Activated CD8-positive, alpha-beta memory T cell treated with anti-CD3 and anti-CD28 coated beads, Interleukin-2, amount 50 U/mL, for 48 hours (primary cell): ENCODE measurements at places on chromosomes 11 and 22.

DNA sequence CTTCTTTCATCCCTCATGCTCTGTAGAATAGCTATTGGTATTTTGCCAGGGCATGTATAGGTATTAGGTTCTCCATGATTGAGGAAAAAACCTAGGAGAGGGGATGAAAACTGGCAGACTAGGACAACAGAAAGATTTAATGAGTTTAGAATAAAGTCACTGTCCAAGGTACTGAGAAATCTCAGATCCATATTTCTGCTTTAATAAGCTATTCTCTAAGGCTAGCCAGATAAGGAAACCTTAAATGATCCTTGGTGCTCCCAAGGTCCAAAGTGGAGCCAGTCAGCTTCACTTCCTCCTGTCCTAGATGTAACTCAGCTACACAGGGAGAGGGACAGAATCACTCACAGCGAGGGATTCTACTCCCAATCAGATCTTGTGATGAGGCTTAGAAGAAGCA lies 13.7 kb upstream of the CSNK2A3 start:
- DNase-seq, result no peak

DNA sequence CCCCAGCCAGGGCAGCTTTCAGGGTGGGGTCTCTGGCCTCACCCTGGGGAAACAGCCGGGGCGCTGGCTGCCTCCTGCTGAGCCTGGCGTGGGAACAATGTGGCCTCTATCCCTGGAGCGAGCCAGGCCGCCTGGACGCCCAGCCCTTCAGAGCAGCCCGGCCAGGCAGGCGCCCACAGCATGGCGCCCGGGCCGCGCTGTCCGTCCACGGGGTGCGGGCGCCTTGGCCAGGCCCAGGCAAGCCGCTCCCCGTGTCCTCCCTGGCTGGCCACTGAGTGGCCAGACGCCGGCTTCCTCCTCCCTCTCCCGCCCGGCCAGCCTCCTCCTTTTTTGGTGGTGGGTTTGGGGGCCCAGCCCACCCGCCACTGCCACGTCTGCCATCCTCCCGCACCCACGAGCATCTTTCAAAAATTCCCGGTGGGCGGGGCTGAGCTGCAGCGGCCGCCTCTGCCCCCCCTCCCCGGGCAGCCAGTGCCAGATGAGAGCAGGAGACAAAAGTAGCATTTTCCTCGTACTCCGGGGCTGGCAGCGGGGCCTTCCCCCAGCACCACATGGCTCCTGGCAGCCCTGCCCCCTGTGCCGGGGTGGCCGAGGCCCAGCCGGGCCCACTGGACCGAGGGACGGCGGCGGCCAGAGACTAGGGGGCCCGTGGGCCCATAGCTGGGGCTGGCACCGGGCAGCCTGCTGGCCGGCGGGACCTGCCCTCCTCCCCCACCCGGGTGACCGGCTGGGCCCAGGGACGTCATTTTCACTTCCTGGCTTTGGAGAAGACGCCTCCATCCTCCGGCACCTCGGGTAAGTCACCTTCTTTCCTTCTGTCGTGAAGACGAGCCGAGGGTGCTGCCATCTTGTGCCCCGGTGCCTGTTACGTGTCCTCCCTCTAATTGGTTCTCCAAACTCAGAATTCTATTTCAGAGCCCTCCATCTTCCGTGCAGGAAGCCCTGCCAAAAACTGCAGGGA lies 70.2 kb upstream of the PPARA start:
- no peak for DNase-seq

GRCh38 chr11:45653277-45653676 lies 12.1 kb downstream of the CHST1 start:
- DNase-seq, result no peak

GRCh38 chr22:36371920-36372319 lies 15.8 kb downstream of the MYH9 start:
- DNase-seq, result no peak

GRCh38 chr22:17638432-17639246 lies at the start of gene BCL2L13:
Gene BCL2L13 (plus strand): TSS chr22:17638757. CDS start chr22:17655712, 16,955 bp downstream.
- peak; percentile 94 for DNase-seq

- DNase-seq, result no peak
These were observed at the start of gene MMP10 for GRCh38 chr11:102780491-102780918. Gene MMP10 (minus strand): TSS chr11:102780628. CDS start chr11:102780591, 37 bp downstream.

DNA sequence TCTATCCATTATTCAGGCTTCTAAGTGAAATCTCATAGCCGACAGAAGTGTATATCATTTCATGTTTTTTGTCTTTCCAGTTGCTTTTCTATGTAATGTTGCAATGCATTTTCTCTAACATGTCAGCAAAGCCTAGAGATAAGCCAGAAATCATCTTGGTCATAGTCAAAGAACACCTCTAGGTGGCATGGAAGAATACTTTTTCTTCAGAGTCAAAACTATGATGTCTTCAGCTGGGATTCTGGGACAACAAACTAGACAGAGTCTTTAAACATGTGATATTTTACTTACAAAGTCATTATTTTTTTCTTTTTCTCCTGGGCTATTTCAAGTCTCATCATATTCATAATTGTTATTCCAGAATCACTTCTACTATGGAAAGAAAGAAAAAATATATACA lies 4.4 kb downstream of the GAS2 start:
- no peak for DNase-seq

DNA sequence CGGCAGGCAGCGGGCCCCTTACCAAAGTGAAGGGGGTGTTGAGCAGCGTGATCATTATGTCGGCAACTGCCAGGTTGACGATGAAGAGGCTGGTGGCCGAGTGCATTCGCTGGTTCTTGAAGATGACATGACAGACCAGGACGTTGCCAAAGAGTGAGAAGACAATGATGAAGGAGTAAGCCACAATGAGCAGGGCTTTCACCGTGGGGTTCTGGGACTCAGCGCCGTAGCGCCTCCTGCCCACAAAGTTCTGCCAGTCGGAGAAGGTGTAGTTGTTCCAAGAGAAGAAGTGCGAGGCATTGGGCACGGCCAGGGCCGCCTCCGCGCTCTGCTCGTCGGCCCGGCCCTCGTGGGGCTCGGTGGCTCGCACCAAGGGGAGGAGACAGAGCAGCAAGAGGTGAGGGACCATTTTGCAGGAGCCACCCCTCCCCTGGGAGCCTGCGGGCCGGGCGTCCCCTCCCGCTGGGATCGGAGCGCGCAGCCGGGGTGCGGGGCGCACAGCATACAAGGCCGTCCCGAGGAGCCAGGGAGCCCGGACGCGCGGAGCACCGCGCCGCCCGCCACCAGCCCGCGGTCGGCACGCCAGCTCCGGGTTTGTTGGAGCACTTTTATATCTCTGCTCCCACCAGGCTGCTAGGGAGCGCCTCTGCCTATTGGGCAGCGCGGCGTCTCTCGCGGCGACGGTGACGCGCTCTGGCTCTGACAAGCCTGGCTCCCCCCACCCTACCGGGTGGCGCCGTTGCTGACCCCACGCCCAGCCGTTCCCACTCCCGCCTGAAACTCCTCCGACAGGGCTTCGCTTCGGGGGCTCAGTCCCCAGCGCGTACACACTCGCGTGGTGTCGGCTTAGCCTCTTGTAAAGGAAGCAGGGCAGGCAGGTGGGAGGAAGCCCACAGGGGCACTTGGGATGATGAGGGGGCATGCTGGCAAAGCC lies at the start of gene GPR83:
Gene GPR83, minus strand, starts transcription at position 581 of the 934 bp plus-strand sequence. Its CDS starts 172 bp downstream, at position 409.
- DNase-seq, result no peak

- DNase-seq, result no peak
These were observed 56.9 kb downstream of the TNRC6B start for GRCh38 chr22:40234658-40235057.

DNA sequence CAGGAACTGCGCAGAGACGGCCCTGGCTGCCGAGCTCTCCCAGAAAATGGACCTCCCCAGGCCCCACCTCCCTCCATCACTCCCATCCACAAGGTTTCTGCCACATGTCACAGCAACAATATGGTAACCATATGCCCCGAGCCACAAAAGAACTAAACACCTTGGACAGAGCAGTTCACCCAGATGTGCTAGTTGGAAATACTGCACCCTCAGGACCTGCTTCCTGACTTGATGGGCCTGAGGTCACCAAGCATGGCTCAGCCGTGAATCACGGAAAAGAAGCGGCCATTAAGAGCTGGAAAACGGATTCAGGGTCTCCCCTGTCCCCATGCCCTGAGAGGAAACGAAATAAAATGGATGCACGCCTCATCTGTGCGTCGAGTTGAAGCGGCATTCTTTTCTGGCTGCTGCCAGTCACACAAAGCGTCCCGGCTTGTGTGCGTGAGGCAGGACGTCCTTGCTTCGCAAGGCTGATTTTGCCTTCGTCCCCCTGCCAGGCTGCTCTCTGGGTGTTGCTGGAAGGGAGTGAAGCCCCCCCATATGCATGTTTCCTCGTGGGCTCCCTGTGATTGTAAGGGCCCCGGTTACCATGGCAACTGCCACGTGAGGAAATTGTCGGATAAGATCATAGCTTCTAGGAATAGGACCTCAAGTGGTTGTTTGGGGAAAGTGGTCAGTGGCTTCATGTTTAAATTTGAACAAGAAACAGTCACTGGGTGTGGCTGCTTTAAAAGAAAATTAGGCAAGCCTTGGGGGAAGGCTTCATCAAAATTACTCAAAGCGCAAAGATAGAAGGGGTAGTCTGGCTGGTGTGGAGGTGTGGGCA lies 51.7 kb downstream of the FLI1 start:
- no peak for DNase-seq

DNA sequence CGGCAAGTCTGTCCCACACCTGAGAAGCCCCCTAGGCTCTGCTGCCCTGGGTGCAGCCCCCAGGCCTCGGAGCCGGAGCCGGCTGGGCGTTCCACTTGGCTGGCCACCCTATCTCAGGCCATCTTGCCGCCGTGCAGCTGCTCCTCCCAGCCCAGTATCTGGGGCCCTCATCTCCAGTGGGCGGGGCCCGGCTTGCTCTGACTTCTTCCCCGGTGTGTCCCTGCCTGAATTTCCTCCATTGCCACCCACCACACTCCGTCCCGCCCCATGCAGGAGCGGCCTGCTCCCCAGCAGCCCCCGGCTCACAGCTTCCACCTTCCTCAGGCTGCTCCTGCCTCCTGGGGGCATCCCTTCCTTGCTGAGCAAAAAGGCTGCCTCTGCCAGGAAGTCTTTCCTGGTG lies 46.6 kb downstream of the WNT7B start:
- no peak for DNase-seq

DNA sequence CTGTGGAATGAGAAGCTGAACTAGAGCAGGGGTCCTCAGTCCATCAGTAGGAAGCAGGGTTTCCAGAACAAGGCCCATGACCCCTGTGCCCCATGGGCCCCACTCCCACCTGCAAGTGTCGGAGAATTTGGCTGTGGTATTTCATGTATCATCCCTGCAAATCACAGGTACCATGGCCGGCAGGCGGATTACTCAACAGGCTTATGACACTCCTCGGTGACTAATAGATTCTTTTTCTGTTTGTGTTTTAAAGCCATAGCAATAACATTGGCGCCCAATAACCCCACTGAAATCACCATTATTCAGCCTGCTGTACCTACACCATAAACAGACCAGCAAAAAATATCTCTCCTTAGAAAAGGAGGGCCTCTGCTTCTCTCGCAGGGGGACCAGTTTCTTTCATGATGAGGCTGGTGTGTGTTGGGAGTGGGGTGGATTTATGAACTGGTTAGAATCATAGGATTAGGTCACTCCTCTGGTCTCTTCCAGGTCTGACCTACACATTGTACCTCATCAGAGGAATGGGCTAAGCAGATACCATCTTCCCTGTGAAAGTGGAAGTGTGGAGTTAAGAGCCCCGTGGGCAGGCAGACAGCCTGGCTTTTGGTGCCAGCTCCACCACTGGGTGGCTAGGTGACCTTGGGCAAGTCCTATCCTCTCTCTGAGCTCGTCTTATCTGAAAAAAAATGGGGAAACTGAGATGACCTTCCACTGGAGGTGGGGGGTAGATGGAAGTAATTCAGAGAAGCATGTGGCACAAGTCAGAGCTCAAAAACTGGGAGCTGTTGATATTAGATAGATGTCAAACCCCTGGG lies 60.2 kb upstream of the WNT11 start:
- no peak for DNase-seq

DNA sequence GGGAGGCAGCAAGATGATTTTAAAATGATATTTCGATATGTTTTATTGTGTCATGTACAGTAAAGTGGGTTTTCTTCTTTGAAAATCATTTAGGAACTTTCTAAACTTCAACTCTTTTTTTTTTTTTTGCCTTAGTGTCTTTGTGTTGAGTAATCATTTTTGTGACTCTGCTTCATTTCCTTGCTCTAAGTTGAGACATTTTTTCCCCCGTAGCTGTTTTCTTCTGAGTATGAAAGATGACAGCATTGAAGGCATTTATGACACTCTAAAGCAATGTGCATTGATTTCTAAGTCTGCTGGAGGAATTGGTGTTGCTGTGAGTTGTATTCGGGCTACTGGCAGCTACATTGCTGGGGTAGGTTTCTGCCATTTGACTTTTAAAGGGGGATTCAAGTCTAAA lies 23.5 kb downstream of the RRM1 start:
- DNase-seq, result no peak

- DNase-seq, result no peak
These were observed 29.5 kb downstream of the RCOR2 start for GRCh38 chr11:63887386-63887999.

DNA sequence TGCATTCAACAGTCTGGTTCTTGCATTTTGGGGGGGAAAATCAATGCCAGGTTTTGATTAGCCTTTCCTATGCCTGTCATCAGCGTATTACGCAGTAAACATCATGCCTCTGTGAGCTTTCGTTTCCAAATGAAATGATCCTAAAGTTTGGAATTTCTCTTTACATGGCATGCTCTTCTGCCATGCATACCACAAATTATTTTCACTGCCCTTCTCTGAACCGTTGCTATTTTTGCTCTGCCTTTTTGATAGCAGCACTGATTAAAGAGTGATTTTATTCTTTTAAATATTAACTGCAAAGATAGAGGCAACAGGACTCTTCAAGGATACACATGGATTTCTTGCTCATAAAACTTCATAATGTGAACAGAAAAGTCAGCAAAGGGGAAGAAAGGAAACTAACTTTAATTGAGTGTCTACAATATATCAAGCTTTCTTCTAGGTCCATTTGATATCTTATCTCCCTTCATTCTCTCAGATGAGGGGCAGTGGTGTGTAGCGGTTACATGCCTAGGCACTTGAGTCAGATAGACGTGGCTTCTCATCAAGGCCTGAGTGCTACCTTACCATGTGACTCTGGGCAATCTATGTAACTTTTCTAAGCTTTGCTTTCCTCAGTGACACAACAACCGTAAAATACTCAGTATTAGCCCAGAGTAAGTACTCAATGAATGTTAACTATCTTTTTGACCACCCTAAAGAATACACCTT lies 25.0 kb upstream of the FZD4 start:
- no peak for DNase-seq

GRCh38 chr11:86442827-86443226 lies 68.1 kb downstream of the CCDC81 start:
- DNase-seq, result no peak

GRCh38 chr11:17734418-17734911 lies at the start of gene KCNC1:
Gene KCNC1 (plus strand): TSS chr11:17734781. CDS start chr11:17736003, 1,222 bp downstream.
- DNase-seq, result no peak

- DNase-seq, result no peak
These were observed 16.4 kb upstream of the FGF4 start for GRCh38 chr11:69791276-69792180.

DNA sequence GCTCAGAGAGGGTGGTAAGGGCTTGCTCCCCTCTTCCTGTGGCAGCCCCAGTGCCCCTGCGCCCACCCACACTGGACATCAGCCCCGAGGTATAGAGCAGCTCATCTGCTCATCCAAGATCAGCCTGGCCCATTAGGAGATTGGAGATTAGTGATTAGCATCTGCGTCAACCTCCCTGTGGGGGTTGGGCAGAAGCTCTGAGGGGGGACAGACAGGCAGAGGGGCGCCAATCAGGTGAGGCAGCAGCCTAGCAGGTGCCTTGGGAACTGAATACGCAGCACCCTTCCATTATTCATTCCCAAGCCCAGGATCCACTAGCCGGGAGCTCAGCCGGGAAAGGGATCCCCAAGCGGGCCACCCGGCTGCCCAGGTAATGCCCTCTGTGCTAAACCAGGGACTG lies 11.0 kb downstream of the SMTN start:
- no peak for DNase-seq

- no peak for DNase-seq
These were observed 177.0 kb downstream of the KIF18A start for GRCh38 chr11:27930946-27931345.
